ENCODE measurements at places on chromosomes 6 and 20.
A peak's percentile ranks its signal among the peaks of the same experiment; 100 is the strongest.

DNA sequence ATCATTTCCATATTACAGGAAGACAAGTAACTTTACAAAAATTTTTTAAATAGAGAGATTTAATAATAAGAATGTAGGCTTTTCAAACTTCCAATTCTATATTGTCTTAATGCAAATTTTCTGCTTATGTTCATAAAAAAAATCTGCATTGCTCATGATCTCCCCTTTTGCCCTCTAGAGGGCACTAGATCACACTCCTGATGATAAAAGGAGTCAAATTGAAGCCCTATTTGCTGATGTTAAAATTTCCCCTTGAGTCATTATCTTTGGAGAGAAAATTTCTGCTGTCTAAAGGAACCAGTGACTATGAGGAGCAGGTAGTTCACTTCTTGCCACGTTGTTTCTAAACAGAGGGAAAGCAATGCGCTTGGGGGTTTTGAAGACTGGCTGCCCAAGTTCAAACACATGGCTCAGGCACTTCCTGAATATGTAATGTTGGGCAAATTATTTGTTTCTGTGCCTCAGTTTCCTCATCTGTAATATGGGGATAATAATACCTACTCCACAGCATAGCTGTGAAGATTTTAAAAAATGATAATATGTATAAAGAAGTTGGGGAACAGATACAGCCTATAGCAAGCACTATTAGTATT, 874.2 kb downstream of the TFAP2A start:
- H3K4me3 ChIP-seq = no peak overlapping the region
- no peak overlapping the region for H3K27ac ChIP-seq
- no peaks in the 10 kb centered on the region for H3K36me3 ChIP-seq
- DNase-seq = no peak
- H3K4me1 ChIP-seq = peaks cover 17% of the 10 kb centered on the region
- no peaks in the 10 kb centered on the region for H3K27me3 ChIP-seq

DNA sequence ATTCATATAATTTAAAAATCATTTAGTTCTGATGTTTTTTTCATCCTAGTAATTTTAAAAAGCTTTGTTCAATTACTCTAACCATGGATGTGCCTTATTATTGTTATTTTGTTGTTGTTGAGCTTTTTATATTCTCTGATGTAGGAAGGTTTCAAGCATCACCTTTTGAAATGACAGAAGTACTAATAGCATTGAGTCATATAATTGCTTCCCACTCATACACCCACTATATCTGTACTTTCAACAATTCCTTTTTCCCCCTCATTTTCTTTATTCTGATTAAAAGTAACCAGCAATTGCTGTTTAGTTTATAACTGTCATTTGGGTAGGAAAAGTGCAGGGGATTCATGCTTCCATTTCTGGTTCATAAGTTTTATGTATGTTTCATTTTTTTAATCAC, 38.6 kb downstream of the DNAH8 start:
- H3K4me3 ChIP-seq = no peak overlapping the region
- no peaks in the 10 kb centered on the region for H3K36me3 ChIP-seq
- H3K27ac ChIP-seq = no peak overlapping the region
- no peak for DNase-seq
- H3K4me1 ChIP-seq = no peaks in the 10 kb centered on the region
- H3K27me3 ChIP-seq = no peaks in the 10 kb centered on the region

DNA sequence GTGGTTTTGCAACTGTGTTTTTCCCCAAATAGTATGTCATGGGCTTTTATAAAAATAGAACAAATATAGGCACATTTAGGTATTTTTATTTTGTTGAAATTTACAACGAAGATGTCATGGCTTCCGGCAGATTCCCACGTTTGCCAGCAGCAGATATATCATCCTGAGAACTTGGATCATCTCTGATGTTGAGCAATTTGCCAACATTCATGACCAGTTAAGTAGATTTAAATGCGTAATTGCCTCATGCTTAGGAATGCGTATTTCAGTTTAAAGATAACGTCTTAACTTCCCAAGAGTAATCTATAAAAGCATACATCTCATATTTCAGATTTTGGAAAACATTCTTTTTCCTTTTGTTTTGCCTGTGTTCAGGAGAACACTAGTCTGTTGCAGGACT, 457.8 kb downstream of the QKI start:
- H3K27me3 ChIP-seq = no peaks in the 10 kb centered on the region
- no peaks in the 10 kb centered on the region for H3K4me1 ChIP-seq
- H3K27ac ChIP-seq = no peak overlapping the region
- no peak for DNase-seq
- H3K36me3 ChIP-seq = no peaks in the 10 kb centered on the region

DNA sequence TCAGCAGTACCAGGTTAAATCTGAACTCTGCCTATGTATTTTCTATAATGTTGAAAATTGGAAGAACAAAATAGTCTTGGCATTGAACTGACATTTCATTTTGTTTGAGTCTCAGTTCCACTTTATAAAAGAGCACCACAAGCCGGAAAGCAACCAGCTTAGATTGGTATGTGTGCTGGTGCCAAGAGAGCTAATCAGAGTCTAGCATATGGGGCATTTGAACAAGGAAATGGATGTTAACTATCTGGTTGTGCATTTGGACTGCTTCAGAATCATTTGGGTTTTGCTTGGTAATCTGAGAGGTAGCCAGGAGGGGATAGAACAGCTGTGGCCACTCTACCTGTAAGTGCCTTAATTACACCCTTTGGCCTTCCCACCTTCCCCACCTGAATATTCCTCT, 184.8 kb downstream of the GRIK2 start:
- H3K4me3 ChIP-seq = no peak overlapping the region
- DNase-seq = no peak
- H3K27ac ChIP-seq = no peak overlapping the region
- no peaks in the 10 kb centered on the region for H3K4me1 ChIP-seq
- H3K36me3 ChIP-seq = no peaks in the 10 kb centered on the region

DNA sequence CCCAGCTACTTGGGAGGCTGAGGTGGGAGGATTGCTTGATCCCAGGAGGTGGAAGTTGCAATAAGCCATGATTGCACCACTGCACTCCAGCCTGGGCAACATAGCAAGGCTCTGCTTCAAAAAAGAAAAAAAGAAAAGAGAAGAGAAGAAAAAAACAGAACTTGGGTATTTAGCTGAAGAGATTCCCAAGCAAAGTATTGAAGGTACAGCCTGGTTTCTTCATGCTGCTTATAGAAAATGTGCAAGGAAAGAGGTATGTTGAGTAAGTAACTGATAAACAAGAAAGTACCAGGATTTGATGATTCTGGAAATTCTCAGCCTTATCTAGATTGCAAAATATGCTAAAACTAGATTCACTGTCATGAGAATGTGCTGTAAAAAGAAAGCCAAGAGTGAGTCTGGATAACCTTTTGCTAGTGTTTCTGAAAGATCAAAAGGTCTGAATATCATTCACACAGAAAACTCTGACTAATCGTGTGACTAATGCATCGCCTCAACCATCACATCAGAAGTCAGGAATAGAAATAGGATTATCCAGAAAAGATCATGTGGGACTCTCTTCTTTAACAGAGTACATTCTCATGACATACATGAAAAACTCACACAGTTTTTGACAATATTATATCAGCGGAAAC, 32.4 kb upstream of the NOP56 start:
- H3K27ac ChIP-seq = no peak overlapping the region
- H3K4me1 ChIP-seq = 0 out of 2 replicates have a peak, but pooled peaks cover 5% of the 10 kb centered on the region
- H3K4me3 ChIP-seq = no peak overlapping the region
- no peak for DNase-seq

DNA sequence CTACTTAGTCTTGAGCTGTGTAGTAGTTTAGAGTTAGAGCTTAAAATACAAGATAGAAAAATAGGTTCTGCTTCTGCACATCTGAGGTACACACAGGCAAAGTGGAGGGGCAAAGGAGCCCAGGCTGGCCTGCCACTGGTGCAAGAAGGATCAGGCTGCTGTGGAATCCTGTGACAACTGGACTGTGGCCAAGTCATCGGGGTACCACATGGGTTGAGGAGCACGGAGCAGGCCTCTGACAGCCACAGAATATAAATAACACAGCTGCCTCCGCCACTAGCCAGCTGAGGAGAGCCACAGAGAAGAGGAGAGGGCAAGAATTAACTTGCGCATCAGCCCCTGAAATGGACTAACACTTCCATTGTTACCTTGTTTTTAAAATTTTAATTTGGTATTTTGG, 206.0 kb upstream of the MARCKS start:
- H3K27ac ChIP-seq = peak overlapping the region; percentile 86
- no peaks in the 10 kb centered on the region for H3K27me3 ChIP-seq
- peaks cover 7% of the 10 kb centered on the region for H3K4me1 ChIP-seq
- DNase-seq = no peak
- H3K36me3 ChIP-seq = no peaks in the 10 kb centered on the region

All from Caco-2 (cell line).